Left lung (tissue), 14 donors: ENCODE measurements at places on chromosomes 7 and 10.
A peak's percentile ranks its signal among the peaks of the same experiment; 100 is the strongest.

DNA sequence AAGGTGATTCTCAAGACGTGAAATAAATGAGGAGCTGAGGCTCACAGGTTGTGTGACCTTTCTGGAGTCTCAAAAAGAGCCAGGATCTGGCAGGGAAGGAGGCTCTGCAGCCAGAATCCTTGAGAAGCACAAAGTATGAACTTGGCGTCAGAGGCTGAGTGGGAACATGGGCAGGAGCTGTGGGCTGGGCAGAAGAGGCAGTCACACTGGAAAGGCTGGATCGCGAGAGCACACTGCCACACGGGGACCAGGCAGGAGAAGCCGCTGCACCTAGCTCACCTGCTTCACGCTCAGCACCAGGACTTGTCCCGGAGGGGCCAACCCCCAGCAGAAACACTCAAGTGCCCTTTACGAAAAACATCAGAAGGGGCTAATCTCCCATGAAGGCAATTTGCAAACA lies 535.0 kb downstream of the TNS3 start:
- DNase-seq: no peak

DNA sequence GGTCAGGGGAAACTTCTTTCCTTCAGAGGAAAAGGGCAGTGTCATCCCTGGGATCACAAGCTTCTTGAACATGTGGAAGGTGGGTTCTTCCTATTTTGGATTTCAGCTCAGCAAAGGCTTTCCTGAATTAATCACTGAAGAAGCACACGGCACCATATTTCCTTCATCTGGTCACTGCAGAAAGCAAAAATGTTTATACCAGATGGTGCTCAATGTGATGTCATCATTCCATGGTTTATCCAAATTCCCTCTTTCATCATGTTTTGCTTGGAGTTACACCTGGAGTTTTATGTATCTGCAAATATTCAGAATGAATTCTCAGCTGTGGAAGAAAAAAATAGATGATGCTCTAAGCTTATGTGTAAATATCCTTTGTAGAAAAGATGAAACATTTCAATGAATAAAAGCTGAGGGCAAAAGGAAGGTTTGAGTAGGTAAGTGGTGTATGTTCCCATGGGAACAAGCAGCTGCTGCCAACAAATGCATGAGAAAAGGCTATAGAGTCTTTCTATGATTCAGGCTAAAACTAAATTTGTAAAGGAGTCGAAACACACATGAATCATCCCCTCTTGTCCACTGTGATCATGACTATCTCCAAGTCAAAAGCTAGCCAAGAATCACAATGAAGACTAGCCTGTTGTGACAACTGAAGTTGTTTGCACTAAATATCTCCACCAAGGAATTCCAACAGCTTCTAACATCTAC lies 26.9 kb upstream of the BPGM start:
- no peak for DNase-seq

DNA sequence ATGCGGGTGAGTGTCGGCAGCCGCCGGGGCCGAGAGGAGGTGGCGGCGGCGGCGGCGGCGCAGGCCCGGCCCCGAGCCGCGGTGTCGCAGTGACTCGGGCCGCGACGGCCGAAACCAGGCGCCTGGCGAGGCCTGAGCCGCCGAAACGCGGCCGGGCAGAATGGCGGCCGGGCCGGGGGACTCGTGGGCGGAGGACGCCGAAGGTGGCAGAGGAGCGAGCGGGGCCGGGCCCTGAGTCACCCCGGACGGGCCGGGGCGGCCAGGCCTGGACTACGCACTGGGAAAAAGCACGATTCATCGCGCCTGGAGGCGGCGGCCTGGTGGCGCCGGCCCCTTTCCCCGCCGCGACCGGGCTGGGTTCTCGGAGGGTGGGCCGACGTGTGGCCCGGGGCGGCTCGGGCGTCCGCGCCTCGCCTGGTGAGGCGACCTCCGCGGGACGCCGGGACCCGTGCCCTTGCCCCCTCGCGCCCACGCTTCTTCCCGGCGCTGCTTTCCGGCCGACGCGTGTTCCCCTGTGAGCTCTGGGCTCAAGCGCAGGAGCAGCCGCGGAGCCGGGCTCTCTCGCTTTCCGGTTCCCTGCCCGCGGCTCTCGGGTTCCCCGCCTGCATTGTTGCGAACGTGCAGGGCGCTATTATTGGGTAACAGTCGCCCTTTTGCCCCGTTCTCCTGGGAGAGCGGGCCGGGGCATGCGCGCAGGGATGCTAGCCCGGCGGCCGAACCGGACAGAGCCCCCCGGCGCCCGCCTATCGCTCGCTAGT lies 500 bp downstream of the CUL1 start:
- peak; percentile 55 for DNase-seq

DNA sequence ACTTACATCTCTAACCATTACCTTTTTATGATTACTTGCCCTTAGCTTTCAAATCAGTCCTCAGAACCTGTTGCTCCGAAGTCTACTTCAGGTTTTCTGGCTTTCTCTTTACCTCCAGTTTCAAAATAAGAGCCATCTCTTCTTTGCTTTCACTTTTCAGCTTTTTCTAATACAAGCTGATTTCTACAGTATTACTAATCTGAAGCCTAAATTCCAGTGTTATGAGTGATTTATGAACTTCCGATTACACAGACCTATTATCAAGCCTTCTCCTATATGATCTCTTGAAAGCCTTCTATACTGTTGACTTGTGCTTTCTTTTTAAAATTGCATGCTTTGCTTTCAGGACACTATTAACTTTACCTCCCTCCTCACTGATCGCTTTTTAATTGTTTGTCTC lies 1307.8 kb upstream of the CELF2 start:
- DNase-seq: no peak
